ENCODE measurements at places on chromosomes 4 and X.

DNA sequence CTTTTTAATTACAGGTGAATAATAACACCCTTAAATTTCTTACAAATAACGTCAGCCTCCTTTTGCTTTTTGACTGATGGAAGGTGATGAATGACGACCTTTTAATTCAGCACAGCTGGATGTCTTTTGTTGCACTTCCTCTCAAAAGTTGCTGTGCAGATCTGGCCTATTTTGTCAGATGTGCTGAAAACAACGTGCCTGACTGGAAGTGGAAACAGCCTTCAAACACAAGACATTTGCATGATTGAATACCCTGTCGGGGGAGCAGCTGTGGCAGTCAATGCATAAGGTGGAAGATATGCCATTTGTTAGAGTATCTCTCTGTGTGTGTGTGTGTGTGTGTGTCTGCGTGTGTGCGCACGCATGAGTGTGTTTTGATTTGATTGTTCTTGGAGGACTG lies 579.7 kb downstream of the SPRY1 start:
- H3K4me3 ChIP-seq, result peak overlapping the region; percentile 23
- peaks cover 23% of the 10 kb centered on the region for H3K4me1 ChIP-seq
- H3K36me3 ChIP-seq, result peaks cover 10% of the 10 kb centered on the region
- H3K27me3 ChIP-seq, result peaks cover 2% of the 10 kb centered on the region

DNA sequence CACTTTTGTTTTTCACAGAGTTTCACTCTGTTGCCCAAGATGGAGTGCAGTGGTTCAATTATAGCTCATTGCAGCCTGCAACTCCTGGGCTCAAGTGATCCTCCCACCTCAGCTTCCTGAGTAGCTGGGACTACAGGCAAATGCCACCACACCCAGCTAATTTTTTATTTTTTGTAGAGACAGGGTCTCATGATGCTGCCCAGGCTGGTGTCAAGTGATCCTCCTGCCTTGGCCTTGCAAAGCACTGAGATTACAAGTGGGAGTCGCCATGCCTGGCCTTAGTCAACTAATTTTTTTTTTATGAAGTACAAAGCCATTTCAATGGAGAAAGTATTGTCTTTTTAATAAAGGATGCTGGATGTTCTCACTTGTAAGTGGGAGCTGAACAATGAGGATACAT lies 51.3 kb upstream of the UXT start:
- peaks cover 17% of the 10 kb centered on the region for H3K4me1 ChIP-seq
- H3K27me3 ChIP-seq, result peaks cover 2% of the 10 kb centered on the region
- H3K27ac ChIP-seq, result no peak overlapping the region
- H3K4me3 ChIP-seq, result no peak overlapping the region
- no peak for DNase-seq

GRCh38 chr4:157220371-157220881 lies at the start of gene GRIA2:
TSS of gene GRIA2 (plus strand) at chr4:157220728. CDS start at chr4:157221043, 315 bp downstream.
- H3K27me3 ChIP-seq, result peaks cover 14% of the 10 kb centered on the region
- no peaks in the 10 kb centered on the region for H3K36me3 ChIP-seq
- H3K4me1 ChIP-seq, result peaks cover 4% of the 10 kb centered on the region
- peak; percentile 58 for DNase-seq

DNA sequence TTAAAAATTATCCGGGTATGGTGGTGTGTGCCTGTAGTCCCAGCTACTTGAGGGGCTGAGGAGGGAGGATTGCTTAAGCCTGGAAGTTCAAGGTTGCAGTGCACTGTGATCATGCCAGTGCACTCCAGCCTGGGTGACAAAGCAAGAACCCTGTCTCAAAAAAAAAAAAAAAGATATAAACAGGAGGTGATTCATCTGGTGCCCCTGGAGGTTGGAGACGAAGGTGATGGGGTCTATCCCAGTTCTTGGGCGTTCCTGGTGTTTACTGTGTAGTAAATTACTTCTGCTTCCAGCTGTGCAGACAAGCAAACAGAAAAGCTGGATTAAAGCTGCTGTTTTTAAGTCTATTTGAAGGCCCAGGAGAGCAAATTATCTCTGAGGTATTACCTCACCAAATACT lies 19.9 kb downstream of the GPKOW start:
- H3K4me1 ChIP-seq, result no peaks in the 10 kb centered on the region
- DNase-seq, result no peak
- no peaks in the 10 kb centered on the region for H3K27me3 ChIP-seq
- H3K27ac ChIP-seq, result no peak overlapping the region

- H3K4me3 ChIP-seq, result no peak overlapping the region
- H3K36me3 ChIP-seq, result no peaks in the 10 kb centered on the region
- H3K27me3 ChIP-seq, result no peaks in the 10 kb centered on the region
- no peak overlapping the region for H3K27ac ChIP-seq
Measured at GRCh38 chr4:170423137-170423536, 333.4 kb upstream of the AADAT start.
